ENCODE measurements at places on chromosomes 6 and 20. TPM values are rescaled to one million over a fixed set of nuclear protein-coding genes. Genes with fewer than 3 reads are reported as not detected.

GRCh38 chr20:15039088-15039752 is 701.8 kb upstream of the FLRT3 start:
- DNase-seq: no peak

DNA sequence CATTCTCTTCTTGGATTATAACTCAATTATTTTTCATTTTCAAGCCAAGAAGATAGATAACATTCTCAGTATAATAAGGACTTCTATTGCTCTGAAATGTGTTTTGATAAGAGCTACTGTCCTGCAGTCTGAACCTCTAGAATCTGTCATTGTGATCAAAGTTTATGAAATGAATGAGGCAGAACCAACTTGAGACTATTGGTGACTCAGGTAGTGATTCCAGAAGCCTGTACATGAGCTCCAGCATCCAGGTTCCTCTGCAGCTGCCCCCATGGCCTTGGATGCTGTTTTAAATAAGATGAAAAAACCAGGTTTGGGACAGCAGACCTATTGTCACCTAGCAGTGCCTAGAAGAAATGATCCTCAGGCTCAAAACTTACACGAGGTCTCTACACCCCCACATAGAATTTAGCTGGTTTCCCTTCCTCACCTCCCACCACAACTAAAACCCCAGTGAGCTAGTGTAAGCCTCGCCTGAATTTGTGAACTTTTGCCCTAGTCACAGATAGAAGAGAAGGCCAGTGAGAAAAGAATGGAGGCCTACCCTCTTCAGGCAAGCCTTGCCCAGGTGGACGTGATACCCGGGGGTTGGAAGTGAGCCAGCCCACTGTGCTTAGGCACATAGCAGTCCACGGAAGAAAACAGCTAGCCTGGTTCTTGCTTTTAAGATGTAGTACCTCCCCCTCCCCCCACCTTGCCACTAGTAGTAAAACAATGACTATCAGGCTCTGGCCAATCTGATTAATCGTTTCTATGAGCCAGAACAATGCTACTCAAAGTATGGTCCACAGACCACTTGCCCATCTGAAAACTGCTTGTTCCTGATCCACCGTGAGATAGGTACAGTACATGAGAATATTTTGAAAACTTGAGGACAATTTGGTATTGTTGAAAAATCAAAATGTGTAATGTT is 73.0 kb upstream of the SYNJ2 start:
- DNase-seq: no peak

- DNase-seq: peak; percentile 10
Observed at GRCh38 chr20:4043796-4044195, 28.4 kb upstream of the RNF24 start.

- DNase-seq: no peak
Observed at GRCh38 chr6:69791065-69791471, 5.7 kb downstream of the LMBRD1 start.

DNA sequence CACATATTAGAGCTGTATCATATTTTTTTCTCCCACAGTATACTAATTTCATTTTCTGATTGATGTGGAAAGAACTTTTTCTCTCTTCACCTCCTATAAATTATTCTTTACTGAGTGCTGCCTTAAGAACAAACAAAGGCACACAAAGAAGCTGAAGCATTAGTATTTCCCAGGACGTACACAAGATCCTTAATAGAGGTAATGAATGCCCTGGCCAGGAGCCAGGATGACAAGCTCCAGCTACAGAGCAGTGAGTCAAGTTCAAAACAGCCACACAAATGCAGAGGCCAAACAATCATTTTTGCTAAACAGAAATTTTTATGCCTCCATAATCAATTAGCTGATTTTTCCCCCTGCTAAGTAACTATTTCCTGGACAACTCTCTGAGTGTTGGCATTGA is 639.6 kb downstream of the EPHA7 start:
- no peak for DNase-seq

DNA sequence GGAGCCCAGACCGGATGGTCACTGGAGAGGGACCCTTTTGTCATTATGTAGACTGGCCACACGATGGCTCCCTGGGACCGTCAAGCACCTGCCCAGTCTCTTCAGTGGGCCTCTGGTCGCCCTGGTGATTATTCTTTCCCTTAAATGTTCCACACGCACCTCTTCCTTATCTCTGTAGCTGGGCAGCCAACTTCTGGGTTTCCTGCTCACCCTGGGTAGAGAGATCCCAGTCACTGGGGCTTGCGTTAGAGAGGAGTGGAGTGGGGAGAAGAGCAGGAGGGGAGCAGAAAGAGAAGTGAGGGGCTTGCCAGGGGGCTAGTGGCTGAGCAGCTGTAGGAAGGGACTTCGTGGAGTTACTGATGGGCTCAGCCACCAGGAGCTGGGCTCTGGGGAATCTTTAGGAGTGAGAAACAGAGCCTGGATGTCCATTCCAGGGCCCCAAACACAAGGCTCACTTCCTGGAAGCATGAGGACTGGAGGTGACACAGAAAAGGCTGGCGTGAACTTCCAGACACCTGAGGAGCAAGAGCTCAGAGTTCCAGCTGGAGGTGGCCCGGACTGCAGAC is 150.1 kb downstream of the DHX35 start:
- no peak for DNase-seq

DNA sequence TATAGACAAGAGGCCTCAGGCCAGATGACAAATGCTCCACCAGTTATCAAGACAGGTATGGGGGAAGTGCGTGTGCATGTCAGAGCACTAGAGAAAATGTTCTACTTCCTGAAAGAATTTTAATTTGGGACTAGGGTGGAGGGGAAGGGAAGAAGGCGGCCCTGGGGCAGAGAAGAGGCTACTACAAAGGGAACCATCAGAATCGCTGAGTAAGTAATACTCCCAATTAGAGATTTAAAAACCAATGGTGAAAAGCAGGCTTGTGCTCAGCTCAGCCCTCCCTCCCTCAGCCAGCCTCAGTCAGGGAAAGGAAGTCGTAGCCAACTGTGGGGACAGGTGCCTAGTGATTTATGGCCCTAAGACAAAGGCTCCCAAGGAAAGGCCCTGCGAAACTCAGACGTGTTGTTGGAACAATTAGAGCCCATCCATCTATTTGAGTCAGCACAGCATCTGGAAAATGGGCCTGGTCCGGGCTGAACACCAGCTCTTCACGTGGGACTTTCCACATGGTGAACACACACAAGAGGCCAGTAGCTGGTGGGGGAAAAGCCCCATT is 15.0 kb upstream of the MAFB start:
- no peak for DNase-seq

The FAM83C gene
- 4.0 TPM for total RNA-seq

DNA sequence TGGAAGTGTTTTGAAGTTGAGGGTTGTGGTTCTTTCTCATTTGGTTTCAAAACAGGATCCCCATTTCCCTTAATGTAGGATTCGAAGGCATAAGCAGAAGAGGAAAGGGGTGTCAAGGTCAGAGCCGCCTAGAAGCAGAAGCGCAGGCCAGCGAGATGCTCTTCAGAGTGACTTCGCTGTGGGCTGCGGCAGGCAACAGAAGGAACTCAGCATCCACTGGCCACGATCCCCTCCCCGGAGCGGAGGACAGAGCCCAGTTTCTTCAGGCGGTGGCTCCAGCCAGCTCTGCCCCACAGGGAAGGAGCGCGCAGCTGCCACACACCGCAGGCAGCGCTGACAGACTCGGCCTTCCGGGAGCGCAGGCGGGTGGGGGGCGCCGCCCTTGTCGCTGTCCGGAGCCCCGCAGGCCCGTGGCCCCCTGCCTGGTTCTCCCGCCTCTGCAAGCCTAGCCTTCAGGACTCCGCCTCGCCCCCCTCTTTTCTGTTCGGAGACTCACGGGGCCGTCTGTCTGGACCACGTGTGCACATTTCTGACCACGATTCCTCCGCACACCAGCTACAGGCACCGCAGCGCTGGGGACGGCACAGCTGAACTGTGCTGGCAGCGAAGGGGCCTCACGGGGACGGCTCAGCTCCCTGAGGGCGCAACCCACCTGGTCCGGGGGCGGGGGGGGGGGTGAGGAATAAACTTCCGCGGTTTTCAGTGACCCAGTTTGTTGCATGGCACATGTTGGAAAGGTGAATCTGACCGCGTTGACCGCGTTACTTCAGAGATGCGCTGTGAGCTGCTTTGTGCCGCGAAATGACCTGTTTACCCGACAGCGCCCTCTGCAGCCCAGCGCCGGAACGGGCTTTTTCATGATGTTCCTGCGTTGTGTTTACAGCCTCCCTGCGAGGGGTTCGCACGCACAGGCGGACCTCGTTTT is 26.1 kb downstream of the TTLL2 start:
- DNase-seq: peak; percentile 81

- DNase-seq: no peak
Observed at GRCh38 chr6:129446272-129447197, 263.4 kb downstream of the ARHGAP18 start.

The SPEF1 gene
- total RNA-seq: 0.29 TPM

GRCh38 chr20:31706607-31707257 is 15.9 kb downstream of the BCL2L1 start:
- no peak for DNase-seq

DNA sequence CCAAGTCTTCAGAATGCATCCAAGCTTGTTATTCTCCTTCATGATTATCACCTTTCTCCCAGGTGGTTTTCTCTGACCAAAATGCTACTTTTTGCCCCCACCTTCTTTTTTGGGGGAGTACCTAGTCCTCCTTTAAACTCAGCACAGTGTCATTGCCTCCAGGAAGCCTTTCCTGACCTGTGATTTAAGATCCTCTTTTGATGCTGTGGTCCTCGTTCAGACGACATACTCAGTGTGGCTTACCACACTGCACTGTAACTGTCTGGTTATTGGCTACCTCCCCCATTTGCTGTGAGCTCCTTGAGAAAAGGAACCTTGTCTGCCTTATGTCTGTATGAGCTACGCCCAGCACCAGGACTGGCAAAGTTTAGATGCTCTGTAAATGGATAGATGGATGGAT is 14.6 kb downstream of the SAYSD1 start:
- no peak for DNase-seq

The MOXD1 gene
- total RNA-seq: 13.8 TPM

- DNase-seq: no peak
Observed at GRCh38 chr6:126156973-126157372, 170.6 kb downstream of the TRMT11 start.

- DNase-seq: peak; percentile 88
Observed at GRCh38 chr20:653110-653589, at the start of gene SRXN1. TSS of gene SRXN1 (minus strand) at chr20:653200. CDS start at chr20:653185, 15 bp downstream.

- no peak for DNase-seq
Observed at GRCh38 chr6:155782739-155783459, 327.3 kb upstream of the NOX3 start.

DNA sequence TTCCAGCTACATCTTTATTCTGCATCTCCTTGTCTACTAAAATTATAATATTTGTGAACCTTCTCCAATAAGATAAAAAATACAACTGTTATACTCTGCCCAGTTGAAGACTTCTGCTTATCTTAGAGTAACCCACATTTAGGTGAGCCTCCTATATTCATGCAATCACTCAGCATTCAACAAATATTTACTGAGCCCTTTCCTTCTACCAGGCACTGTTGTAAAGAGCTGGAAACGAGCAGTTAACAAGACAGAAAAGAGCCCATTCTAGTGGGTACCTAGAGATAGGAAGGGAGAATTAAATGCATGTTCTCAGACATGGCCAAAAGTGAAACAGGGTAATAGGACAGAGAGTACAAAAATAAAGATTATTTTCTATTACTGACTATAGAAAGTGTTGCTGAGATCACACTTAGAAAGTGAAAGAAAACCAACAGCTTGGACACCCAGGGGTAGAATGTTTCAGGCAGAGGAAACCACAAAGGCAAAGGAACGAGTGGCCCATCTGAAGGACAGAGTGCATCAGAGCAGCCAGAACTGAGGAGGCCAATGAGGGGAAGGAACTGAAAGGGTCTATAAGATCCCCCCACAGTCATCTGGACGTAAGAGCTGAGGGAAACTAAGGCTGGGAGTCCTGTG is 50.8 kb upstream of the SMLR1 start:
- DNase-seq: no peak

The PACSIN1 gene
- total RNA-seq: 1.9 TPM

- DNase-seq: no peak
Observed at GRCh38 chr6:111781041-111781708, 92.1 kb downstream of the FYN start.

- DNase-seq: no peak
Observed at GRCh38 chr6:14172562-14172961, 55.0 kb downstream of the CD83 start.

The SLC17A2 gene
- total RNA-seq: not detected

DNA sequence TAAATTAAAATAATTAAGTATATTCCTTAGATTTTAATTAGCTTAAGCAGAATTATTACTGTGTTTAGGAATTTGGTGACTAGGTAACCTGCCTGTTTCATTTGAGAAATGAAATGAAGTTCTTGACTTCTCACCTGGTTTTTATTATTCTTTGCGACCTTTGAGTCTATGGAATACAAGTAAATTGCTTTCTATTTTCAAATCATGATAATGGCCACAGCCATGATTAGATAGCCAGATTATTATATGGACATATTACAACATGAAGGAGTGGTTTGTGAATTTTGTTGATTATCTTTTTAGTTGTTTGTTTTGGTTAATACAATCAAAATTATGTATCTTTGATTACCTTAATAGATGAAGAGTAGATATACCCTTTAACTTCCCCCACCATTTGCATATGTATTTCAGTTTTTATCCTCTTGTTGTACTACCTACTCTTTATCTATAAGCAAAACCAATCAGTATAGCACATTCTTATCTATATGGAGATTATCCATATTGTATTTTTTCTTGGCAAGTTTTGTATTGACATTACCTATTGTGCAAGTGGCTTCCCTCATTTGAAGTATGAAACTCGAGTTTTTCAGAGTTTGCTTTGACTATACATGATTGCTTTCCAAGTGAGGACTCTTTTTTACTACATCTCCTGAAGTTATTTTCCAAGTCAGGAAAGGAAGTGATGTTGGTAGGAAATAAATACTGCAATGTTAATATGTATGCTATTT is 47.9 kb downstream of the CD2AP start:
- no peak for DNase-seq

- no peak for DNase-seq
Observed at GRCh38 chr20:20443504-20443903, 75.6 kb downstream of the INSM1 start.

The CYP21A2 gene
- 3.8 TPM for total RNA-seq

- no peak for DNase-seq
Observed at GRCh38 chr6:42105156-42105648, 37.2 kb downstream of the C6orf132 start.

The RNGTT gene
- 14.9 TPM for total RNA-seq

DNA sequence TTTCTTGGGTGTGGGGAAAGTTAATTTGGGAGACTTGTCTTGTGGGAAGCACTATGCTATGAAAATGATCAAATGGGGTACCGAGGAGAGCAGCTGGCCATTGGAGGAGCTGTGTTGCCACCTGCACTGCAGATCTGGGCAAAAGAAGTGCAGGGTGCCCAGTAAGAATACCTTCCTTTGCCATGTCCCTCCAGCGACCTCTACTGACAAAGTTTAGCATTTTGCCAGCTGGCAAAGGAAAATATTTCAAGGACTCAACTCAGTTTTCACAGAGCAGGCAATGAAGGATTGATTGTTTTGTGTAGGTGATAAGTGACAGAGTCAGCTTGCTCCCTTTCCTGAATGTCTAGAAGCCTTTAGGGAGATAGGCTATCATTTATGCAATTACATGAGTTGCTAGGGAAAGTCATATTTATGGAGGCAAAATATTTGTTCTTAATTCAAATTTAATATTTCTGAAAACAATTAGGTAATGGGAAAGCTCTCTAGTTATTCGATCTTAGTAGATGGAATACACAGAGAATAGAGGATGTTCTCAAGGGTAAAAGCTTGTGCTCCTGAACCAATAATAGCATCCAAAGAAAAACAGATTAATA is 118.4 kb downstream of the FARS2 start:
- no peak for DNase-seq

Data from ureter (tissue), 1 donor.